Lung microvascular endothelial cell (primary cell): ENCODE measurements at places on chromosomes 5 and 9.

DNA sequence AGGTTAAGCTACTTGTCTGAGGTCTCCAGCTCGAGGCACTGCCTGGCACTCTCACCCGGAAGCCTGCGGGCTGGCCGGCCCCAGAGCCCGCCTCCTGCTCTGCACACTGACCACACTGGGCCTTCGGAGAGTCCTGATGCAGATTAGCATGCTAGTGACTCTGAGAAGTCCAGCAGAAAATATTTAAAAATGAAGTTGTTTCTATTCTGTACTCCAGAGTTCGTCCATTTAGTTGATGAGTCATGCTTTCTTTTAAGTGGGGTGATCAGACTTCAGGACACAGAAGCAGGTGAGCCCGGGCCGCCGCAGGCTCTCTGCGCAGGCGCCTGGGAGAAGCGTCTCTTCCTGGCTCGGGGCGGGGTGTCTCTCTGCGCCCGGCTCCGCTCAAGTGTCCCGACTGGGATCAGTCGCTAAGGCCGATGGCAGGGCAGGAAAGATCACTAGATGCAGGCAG lies 32.5 kb downstream of the FAM240B start:
- peak; percentile 18 for DNase-seq

- no peak for DNase-seq
Observed at GRCh38 chr5:157046041-157046440, 12.9 kb downstream of the HAVCR1 start.

DNA sequence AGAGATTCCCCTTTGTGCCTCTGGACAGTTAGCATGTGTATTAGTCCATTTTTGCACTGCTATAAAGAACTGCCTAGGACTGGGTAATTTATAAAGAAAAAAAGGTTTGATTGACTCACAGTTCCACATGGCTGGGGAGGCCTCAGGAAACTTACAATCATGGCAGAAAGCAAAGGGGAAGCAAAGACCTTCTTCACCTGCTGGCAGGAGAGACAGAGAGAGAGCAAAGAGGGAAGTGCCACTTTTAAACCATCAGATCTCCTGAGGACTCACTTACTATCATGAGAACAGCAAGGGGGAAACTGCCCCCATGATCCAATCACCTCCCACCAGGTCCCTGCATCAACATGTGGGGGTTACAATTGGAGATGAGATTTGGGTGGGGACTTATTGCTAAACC lies 6.0 kb downstream of the CFAP90 start:
- no peak for DNase-seq

- no peak for DNase-seq
Observed at GRCh38 chr5:134127988-134128647, 13.6 kb downstream of the TCF7 start.

GRCh38 chr5:154015071-154015693 lies 23.5 kb downstream of the FAM114A2 start:
- DNase-seq: no peak

DNA sequence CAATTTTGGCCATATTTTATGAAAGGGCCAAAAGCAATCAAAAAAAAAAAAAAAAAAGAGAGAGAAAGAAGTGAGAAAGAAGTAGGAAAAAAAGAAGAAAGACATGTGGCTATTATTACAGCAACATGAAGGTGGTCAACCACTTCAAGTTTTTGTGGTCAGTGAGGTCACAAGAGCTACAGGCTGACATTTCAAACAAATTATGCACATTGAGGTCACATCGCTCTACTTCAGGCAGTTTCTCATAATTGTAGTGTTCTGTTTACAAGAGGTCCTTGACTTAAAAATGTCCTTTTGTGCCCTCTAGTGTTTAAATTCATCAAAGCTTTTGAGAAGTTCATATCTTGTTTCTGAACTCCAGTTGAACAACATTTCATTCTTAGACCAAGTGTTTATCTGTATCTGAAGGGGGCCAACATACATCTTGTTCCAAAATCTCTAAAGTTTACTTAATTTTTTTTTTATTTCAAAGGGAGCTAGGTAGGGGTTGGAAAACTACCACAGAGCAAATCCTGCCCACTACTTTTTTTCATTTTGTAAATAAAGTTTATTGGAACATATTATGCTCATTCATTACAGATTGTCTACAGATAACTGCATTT lies 513.1 kb downstream of the PDE4D start:
- peak; percentile 79 for DNase-seq
